Stromal cell of bone marrow (primary cell): ENCODE measurements at places on chromosomes 7 and 10.

DNA sequence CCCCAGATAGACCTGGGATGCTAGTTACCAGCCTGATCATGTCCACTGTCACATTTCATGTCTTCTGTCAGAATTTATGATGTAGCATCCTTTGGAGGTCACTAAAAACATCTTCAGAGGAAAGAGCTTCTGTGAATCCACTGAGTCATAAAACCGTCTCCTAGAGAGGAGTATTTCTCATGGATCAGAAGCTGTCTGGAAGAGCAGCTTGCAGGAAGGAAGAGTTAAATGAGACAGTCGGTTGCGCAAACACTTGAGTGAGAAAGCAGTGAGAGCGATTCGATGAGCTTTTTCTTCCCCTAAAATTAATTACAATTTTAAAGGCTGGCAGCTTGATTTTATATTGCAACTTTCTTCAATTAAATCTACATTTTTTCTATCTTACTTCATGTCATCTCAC lies 47.2 kb upstream of the WDR11 start:
- DNase-seq = no peak

- no peak for DNase-seq
Observed at GRCh38 chr7:128837521-128837921, 7.3 kb downstream of the FLNC start.

DNA sequence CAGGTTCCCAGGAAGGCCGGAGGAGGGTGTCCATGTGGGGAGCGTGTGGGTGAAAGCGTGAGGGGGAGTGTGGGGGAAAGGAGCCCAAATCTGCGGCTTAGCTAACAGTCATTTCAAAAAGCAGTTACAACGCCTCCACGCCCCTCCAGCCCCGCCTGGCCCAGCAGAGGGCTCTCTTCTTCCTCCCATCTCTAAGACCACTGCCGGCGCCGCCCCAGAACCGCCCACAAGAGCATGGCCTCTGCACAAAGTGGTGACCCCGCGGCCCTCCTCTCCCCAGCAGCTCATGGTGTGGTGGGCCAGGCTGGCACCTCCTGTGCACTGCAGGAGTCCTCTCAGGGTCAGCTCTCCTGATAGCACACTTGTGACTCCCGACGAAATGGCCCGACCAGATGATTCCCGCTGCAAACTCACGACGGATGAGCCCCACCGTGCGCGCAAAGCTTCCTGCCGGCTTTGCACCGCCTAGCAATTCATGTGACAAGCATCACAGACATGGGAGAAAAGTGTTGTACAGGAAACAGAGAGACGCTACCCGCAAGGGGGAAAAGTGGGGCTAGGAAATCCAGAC lies 12.4 kb upstream of the HUS1 start:
- peak; percentile 49 for DNase-seq

GRCh38 chr10:87915406-87915805 lies 52.0 kb downstream of the PTEN start:
- DNase-seq = no peak

- no peak for DNase-seq
Observed at GRCh38 chr10:47405857-47406547, 21.9 kb upstream of the ZNF488 start.

DNA sequence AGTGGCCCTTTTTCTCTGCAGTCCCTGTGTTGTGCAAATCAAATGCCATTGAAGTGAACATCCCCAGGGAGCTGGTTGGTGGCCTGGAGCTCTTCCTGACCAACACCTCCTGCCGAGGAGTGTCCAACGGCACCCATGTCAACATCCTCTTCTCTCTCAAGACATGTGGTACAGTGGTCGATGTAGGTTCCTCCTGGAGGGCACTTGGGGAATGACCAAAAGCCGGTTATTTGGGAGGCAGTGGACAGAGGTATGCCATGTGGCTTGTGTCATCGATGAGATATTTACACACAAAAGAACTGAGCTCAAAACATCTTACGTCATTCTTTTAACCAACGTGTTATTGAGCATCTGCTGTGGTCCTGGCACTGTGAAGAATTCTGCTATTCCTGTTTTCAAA lies 19.7 kb downstream of the OIT3 start:
- DNase-seq = no peak

DNA sequence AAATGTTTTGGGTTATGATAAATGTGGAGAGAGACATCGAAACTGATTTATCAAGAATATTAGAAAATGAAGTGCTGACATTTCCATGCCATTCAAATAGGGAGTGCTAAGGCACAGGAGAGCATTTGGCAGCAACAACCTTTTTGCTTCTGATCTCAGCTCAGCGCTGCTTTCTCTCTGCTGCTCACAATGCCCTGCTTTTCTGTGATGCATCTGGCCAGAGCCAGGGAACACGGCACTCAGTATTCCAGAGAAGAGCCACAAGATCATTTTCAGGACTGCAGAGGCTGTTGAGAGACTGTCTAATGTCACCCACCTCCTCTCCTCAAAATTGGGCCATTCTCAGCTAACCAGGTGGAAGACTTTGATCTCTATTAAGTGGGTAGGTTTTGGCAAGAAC lies 28.1 kb downstream of the INSYN2A start:
- DNase-seq = no peak

- DNase-seq = no peak
Observed at GRCh38 chr7:30366606-30367005, 82.2 kb downstream of the ZNRF2 start.
